ENCODE measurements at places on chromosomes 16 and 17. TPM values are rescaled to one million over a fixed set of nuclear protein-coding genes. Genes with fewer than 3 reads are reported as not detected.

Gene WFDC1
- 5.6 TPM for total RNA-seq

- no peaks in the 10 kb centered on the region for H3K27me3 ChIP-seq
- H3K4me3 ChIP-seq = peak overlapping the region; percentile 82
- H3K36me3 ChIP-seq = no peaks in the 10 kb centered on the region
- H3K4me1 ChIP-seq = peaks cover 59% of the 10 kb centered on the region
- peak overlapping the region; percentile 97 for H3K27ac ChIP-seq
These were observed 1.5 kb upstream of the SREBF1 start for GRCh38 chr17:17837966-17838962.

DNA sequence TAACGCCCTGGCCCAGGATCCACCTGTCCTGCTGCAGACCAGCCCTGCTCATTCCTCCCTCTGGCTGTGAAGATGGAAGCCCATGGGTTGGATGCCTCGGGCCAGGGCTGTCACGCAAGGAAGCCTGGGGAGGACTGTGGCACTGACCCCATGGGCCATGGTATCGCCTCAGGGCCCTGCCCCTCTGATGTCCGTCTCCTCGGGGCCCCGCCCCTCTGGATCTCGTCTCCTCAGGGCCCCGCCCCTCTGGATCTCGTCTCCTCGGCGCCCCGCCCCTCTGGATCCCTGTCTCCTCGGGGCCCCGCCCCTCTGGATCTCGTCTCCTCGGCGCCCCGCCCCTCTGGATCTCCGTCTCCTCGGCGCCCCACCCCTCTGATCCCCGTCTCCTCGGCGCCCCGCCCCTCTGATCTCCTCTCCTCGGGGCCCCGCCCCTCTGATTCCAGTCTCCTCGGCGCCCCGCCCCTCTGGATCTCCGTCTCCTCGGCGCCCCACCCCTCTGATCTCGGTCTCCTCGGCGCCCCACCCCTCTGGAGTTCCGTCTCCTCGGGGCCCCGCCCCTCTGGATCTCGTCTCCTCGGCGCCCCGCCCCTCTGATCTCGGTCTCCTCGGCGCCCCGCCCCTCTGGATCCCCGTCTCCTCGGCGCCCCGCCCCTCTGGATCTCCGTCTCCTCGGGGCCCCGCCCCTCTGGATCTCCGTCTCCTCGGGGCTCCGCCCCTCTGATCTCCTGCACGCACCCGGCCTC, 24.0 kb downstream of the METRNL start:
- H3K27ac ChIP-seq = no peak overlapping the region
- peaks cover 75% of the 10 kb centered on the region for H3K4me1 ChIP-seq
- H3K27me3 ChIP-seq = no peaks in the 10 kb centered on the region
- no peaks in the 10 kb centered on the region for H3K36me3 ChIP-seq
- DNase-seq = no peak

Gene TBC1D3
- not detected for total RNA-seq

DNA sequence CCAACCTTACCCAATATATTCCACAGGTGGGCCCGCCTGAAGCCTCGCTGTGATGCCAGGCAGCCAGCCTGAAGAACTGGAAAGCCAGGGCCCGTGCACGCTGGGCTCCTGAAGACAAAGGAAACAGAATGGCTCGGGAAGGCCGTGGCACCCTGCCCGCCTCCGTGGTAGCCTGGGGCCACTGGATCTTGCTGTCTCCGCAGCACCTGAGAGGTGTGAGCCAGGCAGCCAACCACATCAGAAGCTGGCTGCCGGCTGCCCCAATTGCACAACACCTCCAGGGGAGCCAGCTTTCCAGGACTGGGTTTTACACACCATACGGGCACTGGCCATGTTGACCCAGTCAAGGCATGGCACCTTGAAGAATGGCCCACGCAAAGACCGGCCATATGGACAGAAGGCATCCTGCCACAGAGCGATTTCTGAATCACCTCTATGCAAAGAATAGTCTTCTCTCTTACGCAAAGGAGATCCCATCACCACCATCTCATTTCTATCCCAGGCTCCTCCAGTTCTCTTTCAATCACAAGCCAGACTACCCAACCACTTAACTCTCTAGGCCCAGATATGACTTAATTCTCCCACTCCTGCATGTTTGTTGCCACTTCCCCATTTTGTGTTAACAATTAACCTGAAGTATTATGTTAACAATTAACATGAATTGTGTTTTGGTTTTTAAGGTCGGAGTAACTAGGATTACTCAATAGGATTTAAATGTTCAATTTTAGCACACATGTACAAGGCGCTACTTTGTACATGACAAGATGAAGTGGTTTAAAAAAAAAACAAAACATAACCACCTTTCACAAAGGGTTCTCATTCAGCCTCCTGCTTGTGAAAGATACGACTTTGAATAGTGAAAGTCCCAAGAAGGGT, 32.1 kb downstream of the ZFHX3 start:
- H3K36me3 ChIP-seq = no peaks in the 10 kb centered on the region
- H3K4me1 ChIP-seq = peaks cover 82% of the 10 kb centered on the region
- H3K27ac ChIP-seq = peak overlapping the region; percentile 85
- no peaks in the 10 kb centered on the region for H3K27me3 ChIP-seq
- no peak for DNase-seq

DNA sequence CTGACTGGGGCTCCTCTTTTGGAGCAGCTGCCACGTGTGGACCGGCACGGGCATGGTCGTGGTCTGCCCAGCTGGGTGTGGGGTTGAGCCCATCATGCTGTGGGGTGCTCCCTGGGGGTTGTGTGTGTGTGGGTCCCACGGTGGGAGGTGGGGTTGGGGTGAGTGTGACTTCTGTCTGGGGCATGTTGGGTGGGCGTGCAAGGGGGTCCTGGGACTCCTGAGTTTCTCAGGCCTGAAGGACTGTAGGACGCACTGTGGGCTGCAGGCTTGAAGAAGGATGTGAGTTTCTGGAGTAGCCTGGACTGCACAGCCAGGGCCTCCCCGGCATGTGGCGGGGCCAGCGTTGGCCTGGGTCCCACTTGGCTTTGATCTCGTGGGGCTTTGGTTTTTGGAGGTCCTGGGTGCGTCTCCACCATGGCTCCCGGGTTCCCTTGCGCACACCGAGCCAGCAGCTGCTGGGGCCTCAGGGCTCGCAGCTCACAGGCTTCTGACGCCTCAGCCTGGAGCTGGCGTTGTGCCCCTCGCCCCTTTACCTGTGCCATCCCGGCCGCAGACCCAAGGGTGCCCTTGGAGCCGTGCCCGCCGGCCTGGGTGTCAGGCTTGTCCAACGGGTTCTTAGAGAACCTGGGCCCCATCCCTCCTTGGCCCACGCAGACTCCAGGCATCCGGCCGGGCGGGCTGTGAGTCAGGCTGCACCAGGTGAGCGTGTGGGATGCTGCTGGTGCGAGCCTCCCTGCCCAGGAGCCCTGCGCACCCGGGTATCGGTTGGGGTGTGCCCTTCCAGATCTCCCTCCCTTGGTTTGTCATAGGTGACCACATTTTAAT, 34.4 kb upstream of the ZNF750 start:
- H3K4me1 ChIP-seq = peaks cover 11% of the 10 kb centered on the region
- peaks cover 7% of the 10 kb centered on the region for H3K36me3 ChIP-seq
- no peak overlapping the region for H3K4me3 ChIP-seq
- no peaks in the 10 kb centered on the region for H3K27me3 ChIP-seq
- H3K27ac ChIP-seq = peak overlapping the region; percentile 70
- peak; percentile 77 for DNase-seq

DNA sequence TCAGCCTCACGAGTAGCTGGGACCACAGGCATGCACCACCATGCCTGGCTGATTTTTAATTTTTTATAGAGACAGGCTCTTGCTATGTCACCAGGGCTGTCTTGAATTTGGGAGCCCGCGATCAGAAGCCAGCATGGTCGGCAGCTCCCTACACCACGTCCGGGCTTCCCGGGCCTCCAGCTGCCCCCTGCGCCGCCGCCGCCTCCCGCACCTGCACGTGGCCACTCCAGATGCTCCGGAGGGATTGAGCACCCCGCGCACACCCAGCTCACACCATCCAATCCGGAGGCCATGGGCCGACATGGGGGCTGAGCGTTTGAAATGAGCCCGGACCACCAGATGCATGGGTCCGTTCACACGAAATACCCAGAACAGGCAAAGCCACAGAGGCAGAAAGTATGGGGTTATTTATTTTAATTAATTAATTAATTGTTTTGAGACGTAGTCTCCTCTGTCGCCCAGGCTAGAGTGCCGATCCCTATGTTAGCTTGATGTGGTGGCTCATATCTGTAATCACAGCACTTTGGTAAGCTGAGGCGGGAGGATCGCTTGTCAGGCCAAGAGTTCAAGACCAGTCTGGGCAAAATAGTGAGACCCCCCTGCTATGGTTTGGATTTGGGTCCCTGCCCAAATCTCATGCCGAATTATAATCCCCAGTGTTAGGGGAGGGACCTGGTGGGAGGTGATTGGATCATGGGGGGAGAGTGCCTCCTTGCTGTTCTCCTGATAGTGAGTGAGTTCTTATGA, 17.1 kb upstream of the PDXDC1 start:
- no peak overlapping the region for H3K4me3 ChIP-seq
- peaks cover 1% of the 10 kb centered on the region for H3K36me3 ChIP-seq
- DNase-seq = peak; percentile 95
- H3K27ac ChIP-seq = no peak overlapping the region
- no peaks in the 10 kb centered on the region for H3K4me1 ChIP-seq

DNA sequence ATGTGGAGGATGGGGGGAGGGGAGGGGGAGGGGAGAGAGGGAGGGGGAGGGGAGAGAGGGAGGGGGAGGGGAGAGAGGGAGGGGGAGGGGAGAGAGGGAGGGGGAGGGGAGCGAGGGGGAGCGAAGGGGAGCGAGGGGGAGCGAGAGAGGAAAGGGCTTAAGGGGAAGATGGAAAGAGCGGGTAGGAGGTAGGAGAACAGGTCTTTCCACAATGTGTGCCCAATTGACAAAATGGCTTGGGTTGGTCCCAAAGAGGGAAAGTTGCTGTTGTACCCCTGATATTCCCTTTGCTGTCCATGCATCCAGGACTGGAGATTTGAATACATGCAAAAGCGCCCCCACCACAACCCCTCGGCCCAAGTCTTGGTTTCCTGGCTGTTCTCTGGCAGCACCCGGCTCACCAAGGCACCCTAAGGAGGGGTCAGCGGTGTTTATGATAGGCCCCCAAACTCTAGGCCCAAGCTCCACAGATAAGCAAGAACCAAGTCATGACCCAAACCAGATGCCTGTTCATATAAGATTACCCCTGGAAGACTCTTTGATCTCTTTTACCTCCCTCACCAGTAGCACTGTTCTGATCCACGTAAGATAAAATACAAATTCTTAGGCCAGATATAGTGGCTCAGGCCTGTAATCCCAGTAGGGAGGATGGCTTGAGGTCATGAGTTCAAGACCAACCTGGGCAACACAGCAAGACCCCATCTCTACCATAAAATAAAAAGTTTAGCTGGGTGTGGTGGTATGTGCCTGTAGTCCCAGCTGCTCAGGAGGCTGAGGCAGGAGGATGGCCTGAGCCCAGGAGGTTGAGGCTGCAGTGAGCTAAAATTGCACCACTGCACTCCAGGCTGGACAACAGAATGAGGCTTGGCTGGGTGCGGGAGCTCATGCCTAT, 119.6 kb downstream of the ZFHX3 start:
- no peak for DNase-seq
- peaks cover 4% of the 10 kb centered on the region for H3K36me3 ChIP-seq
- no peaks in the 10 kb centered on the region for H3K27me3 ChIP-seq
- peak overlapping the region; percentile 53 for H3K27ac ChIP-seq
- H3K4me1 ChIP-seq = peaks cover 73% of the 10 kb centered on the region

- no peak overlapping the region for H3K4me3 ChIP-seq
- peaks cover 45% of the 10 kb centered on the region for H3K4me1 ChIP-seq
- H3K27me3 ChIP-seq = no peaks in the 10 kb centered on the region
These were observed 42.0 kb downstream of the SOCS3 start for GRCh38 chr17:78317794-78318400.

DNA sequence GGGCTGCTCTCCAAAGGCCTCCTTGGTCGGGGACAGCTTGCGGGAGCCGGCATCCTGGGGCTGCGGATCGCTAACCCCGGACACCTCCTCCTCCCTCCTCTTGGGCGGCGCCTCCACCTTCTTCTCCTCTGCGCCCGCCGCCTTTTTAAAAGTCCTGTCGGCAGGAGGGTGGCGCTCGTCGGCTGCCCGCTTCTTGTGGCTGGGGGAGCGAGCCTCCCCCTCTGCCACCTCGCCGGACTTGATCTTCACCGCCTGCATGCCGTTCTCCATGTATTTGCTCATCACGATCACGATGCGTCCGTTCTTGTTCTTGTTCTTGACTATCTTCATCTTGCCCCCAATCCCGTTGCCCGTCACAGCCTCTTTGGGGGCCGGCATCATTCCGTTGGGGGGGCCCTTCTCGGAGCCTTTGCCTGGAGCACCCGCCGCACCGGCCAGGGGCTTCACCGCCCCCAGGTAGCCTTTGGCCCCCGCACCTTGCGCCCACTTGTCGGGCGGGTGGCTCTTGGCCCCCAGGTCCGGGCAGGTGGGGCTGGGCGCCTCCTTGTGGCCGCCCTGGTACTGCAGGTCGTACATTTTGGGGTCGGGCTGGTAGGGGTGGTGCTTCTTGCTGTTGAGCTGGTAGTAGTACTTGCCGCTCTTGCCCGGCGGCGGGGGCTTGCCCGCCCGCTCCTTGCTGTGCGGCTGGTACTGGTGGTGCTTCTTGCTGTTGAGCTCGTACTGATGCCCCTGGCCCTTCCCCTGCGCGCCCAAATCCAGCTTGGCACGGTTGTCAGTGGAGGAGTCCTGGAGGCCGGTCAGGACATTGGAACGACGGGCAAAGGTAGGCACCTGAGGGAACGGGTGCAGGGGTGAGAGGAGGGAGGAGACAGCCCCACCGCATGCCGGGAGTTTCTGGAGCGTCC, 4.4 kb downstream of the CBX4 start:
- no peak overlapping the region for H3K27ac ChIP-seq
- H3K36me3 ChIP-seq = peaks cover 8% of the 10 kb centered on the region
- no peaks in the 10 kb centered on the region for H3K27me3 ChIP-seq

GRCh38 chr17:20244671-20245070, 222.7 kb downstream of the LGALS9B start:
- no peaks in the 10 kb centered on the region for H3K4me1 ChIP-seq
- H3K4me3 ChIP-seq = no peak overlapping the region
- peaks cover 36% of the 10 kb centered on the region for H3K36me3 ChIP-seq
